Daoy (cell line): ENCODE measurements at places on chromosomes 13 and 19. TPM values are rescaled to one million over a fixed set of nuclear protein-coding genes. Genes with fewer than 3 reads are reported as not detected.

VSTM2B gene
- total RNA-seq: not detected in 2 replicates

LILRA1 gene
- not detected in 2 replicates for total RNA-seq

S1PR5 gene
- 0.24 and 2.2 TPM in 2 replicates for total RNA-seq

ZNF66 gene
- 0.30 and 3.6 TPM in 2 replicates for total RNA-seq

NCAN gene
- 0.06 TPM in 1 of 2 replicates, not detected in the other for total RNA-seq

ZNF627 gene
- total RNA-seq: 15.4 and 23.0 TPM in 2 replicates

ENOX1 gene
- 0.69 and 1.5 TPM in 2 replicates for total RNA-seq

CCDC70 gene
- not detected in 2 replicates for total RNA-seq

DIRAS1 gene
- 0.63 and 1.5 TPM in 2 replicates for total RNA-seq

RNASEH2B gene
- 66.3 and 73.8 TPM in 2 replicates for total RNA-seq
